Prostate gland (tissue), 2 donors: ENCODE measurements at places on chromosomes 1 and 21.

- no peak overlapping the region for H3K4me3 ChIP-seq
- no peaks in the 10 kb centered on the region for H3K27me3 ChIP-seq
- no peaks in the 10 kb centered on the region for H3K36me3 ChIP-seq
Measured at GRCh38 chr1:188243456-188243855, 1414.7 kb downstream of the PLA2G4A start.

- no peak overlapping the region for H3K4me3 ChIP-seq
- DNase-seq: no peak
- H3K36me3 ChIP-seq: no peaks in the 10 kb centered on the region
- H3K4me1 ChIP-seq: no peaks in the 10 kb centered on the region
- H3K27ac ChIP-seq: no peak overlapping the region
Measured at GRCh38 chr1:22174446-22175220, 31.7 kb upstream of the WNT4 start.

DNA sequence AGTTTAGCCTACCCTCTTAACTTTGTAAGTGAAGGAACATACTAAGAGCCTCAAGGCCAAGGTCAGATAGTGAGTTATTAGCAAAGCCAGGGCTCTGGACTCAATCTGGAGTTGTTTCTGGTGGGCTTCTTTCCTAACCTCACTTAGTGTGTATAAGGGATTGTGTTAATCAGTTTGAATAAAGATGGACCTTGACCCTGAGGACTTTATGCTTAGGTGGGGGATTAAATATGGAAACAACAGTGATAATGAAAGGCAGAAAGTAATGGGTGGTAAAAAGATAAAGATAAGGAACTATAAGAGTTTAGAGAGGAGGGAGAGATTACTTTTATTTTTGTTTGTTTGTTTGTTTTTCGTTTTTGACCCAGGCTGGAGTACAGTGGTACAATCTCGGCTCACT, 5.5 kb downstream of the RABGAP1L start:
- no peak for DNase-seq
- no peak overlapping the region for H3K4me3 ChIP-seq
- no peaks in the 10 kb centered on the region for H3K36me3 ChIP-seq
- H3K27me3 ChIP-seq: no peaks in the 10 kb centered on the region
- H3K27ac ChIP-seq: peak overlapping the region; percentile 44

DNA sequence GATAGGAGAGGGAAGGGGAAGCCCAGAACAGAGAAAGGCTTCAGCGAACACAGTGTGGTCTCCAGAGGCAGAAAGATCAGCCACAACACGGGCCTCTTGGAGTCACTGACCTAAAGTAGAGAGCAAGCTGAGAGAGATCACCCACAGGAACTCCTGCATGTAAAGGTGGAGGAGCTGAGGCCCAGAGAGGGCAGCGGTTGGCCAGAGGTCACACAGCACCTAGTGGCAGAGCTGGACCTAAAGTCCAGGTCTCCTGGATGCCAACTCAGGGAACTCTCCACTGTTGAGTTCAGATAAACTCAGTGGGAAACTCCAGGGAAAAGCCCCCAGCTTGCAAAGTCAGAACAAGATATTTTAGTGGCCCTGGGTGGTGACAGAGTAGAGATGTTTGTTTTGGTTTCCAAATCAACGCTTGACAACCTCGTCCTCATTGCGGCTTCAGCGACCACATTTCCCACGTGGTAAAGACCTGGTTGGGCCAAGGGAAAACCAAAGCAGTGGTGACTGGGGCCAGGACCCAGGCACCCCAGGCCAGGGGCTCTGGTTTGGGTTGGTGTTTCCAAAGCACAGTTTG, 4.6 kb downstream of the IFFO2 start:
- no peak for DNase-seq
- H3K4me1 ChIP-seq: peaks cover 46% of the 10 kb centered on the region
- no peaks in the 10 kb centered on the region for H3K27me3 ChIP-seq
- no peak overlapping the region for H3K4me3 ChIP-seq
- no peaks in the 10 kb centered on the region for H3K36me3 ChIP-seq

DNA sequence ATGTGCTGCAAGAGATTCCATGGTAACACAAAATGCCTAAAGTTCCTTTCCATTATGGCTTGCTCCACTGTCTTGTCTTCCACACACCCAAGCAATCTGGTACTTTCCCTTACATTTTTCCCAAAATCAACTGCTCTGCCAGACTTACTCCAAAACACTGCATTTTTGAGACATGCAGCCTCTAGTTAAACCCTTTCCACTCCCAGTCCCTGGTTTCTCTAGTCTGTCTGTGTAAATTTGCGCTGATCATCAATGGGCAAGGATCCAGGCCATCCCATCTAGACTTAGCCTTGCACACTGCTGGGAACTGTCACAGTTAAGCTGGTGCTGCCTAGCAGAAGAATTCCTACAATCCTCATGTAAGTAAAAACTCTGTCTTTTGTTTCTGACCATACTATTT, 47.8 kb downstream of the DAB1 start:
- no peak overlapping the region for H3K27ac ChIP-seq
- H3K4me1 ChIP-seq: no peaks in the 10 kb centered on the region
- no peak overlapping the region for H3K4me3 ChIP-seq
- DNase-seq: no peak

GRCh38 chr1:6073480-6074053, 27.9 kb downstream of the KCNAB2 start:
- H3K4me1 ChIP-seq: no peaks in the 10 kb centered on the region
- no peak overlapping the region for H3K4me3 ChIP-seq
- peaks cover 3% of the 10 kb centered on the region for H3K27me3 ChIP-seq
- no peak for DNase-seq

GRCh38 chr1:79197421-79197820, 190.9 kb upstream of the ADGRL4 start:
- no peak overlapping the region for H3K4me3 ChIP-seq

- no peak for DNase-seq
- no peaks in the 10 kb centered on the region for H3K36me3 ChIP-seq
- H3K27ac ChIP-seq: no peak overlapping the region
- peak overlapping the region; percentile 59 for H3K4me3 ChIP-seq
Measured at GRCh38 chr1:997993-998744, 1.7 kb downstream of the HES4 start.

- H3K36me3 ChIP-seq: peaks cover 12% of the 10 kb centered on the region
- H3K27me3 ChIP-seq: no peaks in the 10 kb centered on the region
Measured at GRCh38 chr1:160219062-160219929, 14.1 kb downstream of the PEA15 start.

- no peak overlapping the region for H3K4me3 ChIP-seq
- H3K27ac ChIP-seq: no peak overlapping the region
- no peaks in the 10 kb centered on the region for H3K27me3 ChIP-seq
- no peaks in the 10 kb centered on the region for H3K36me3 ChIP-seq
Measured at GRCh38 chr21:14358775-14359174, 24.2 kb downstream of the HSPA13 start.

GRCh38 chr1:28266920-28267322, 7.6 kb downstream of the SESN2 start:
- H3K4me1 ChIP-seq: no peaks in the 10 kb centered on the region
- H3K4me3 ChIP-seq: no peak overlapping the region
- DNase-seq: no peak
- no peaks in the 10 kb centered on the region for H3K27me3 ChIP-seq
- no peaks in the 10 kb centered on the region for H3K36me3 ChIP-seq
- no peak overlapping the region for H3K27ac ChIP-seq

DNA sequence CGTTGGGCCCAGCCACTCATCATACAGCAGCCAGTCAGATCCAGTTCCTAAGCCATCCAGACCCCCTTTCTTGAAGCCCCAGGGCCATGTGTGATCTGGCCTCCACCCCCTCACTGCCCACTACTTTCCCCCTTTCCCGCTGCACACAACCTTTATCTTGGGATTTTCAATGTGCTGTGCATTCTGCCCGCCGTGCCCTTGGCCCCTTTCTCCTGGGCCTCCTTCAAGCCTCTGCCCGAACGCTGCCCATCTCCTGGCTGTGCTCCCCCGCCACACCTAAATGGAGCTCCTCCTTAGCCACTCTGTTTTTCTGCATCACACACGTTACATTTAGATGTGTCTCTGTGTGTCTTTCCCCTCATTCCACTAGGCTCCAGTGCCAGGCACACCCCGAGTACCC, 66.7 kb upstream of the SELENON start:
- no peak overlapping the region for H3K27ac ChIP-seq
- no peak for DNase-seq
- no peaks in the 10 kb centered on the region for H3K27me3 ChIP-seq
- peaks cover 4% of the 10 kb centered on the region for H3K4me1 ChIP-seq

GRCh38 chr1:1664941-1665814, 6.4 kb upstream of the CDK11B start:
- no peak overlapping the region for H3K4me3 ChIP-seq
- no peaks in the 10 kb centered on the region for H3K4me1 ChIP-seq
- DNase-seq: no peak
- peaks cover 9% of the 10 kb centered on the region for H3K36me3 ChIP-seq

GRCh38 chr1:121519042-121519755, 334.4 kb downstream of the SRGAP2C start:
- no peak overlapping the region for H3K27ac ChIP-seq
- DNase-seq: no peak
- H3K36me3 ChIP-seq: no peaks in the 10 kb centered on the region
- peaks cover 2% of the 10 kb centered on the region for H3K27me3 ChIP-seq
- no peaks in the 10 kb centered on the region for H3K4me1 ChIP-seq

- no peaks in the 10 kb centered on the region for H3K36me3 ChIP-seq
- H3K27me3 ChIP-seq: no peaks in the 10 kb centered on the region
- no peak overlapping the region for H3K4me3 ChIP-seq
- no peaks in the 10 kb centered on the region for H3K4me1 ChIP-seq
Measured at GRCh38 chr1:212718499-212718898, 18.9 kb upstream of the BATF3 start.

DNA sequence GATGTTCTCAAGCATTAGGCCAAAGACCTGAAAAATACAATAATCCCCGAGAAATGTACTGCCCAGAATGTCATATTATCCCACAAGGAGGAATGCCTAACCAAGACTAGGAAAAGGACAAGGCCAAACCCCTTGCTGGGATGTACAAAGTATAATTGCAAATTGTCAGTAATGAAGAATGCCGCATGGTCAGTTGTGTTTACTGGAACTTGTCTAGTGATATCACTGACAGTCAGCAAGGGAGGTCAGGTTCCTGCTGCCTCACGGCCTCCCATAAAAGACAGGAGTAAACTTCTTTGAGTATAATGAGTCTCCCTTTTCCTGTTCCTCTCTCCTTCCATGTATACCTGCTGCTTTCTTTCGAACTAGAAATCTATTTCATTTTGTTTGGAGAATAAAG, 222.8 kb downstream of the RHOU start:
- no peaks in the 10 kb centered on the region for H3K4me1 ChIP-seq
- no peak overlapping the region for H3K4me3 ChIP-seq
- no peaks in the 10 kb centered on the region for H3K27me3 ChIP-seq
- no peak overlapping the region for H3K27ac ChIP-seq

GRCh38 chr21:14116080-14116481, 94.7 kb downstream of the LIPI start:
- H3K27me3 ChIP-seq: no peaks in the 10 kb centered on the region
- DNase-seq: no peak
- no peaks in the 10 kb centered on the region for H3K36me3 ChIP-seq
- no peak overlapping the region for H3K27ac ChIP-seq

GRCh38 chr1:56901716-56902115, 47.1 kb downstream of the C8A start:
- no peak for DNase-seq
- no peak overlapping the region for H3K4me3 ChIP-seq
- H3K4me1 ChIP-seq: no peaks in the 10 kb centered on the region
- H3K27ac ChIP-seq: no peak overlapping the region
- H3K27me3 ChIP-seq: no peaks in the 10 kb centered on the region

GRCh38 chr1:203655671-203656070, 29.0 kb downstream of the ATP2B4 start:
- DNase-seq: no peak
- H3K4me1 ChIP-seq: peaks cover under 1% of the 10 kb centered on the region
- no peak overlapping the region for H3K27ac ChIP-seq
- H3K27me3 ChIP-seq: no peaks in the 10 kb centered on the region
- no peaks in the 10 kb centered on the region for H3K36me3 ChIP-seq
- no peak overlapping the region for H3K4me3 ChIP-seq

DNA sequence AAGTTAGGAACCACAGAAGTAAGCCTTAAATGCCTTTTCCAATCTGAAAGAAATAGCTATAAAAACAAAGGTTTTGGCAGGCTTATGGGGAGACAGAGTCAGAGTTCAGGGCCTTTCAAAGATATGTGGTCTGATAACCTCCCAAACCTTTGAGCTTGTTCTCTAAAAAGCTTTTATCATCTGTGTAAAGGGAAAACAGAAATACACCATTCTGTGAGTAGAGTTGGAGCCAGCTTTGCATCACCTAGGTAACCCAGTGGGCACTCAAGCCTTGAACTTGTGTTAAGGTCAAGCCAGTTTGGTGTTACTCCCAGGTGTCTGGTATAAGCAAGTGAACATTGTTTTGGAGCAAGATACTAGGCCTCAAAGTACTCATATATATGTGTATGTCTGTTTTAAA, 50.1 kb downstream of the LAMC1 start:
- H3K4me3 ChIP-seq: no peak overlapping the region
- no peaks in the 10 kb centered on the region for H3K36me3 ChIP-seq
- DNase-seq: no peak

- no peak overlapping the region for H3K4me3 ChIP-seq
- H3K27me3 ChIP-seq: no peaks in the 10 kb centered on the region
- H3K36me3 ChIP-seq: no peaks in the 10 kb centered on the region
- no peak overlapping the region for H3K27ac ChIP-seq
Measured at GRCh38 chr1:29290414-29290985, 54.2 kb downstream of the PTPRU start.
